Pons (tissue), 1 donor: ENCODE measurements at places on chromosomes 16 and 17.

GRCh38 chr17:7912927-7913524 is 3.1 kb downstream of the RNF227 start:
- peak; percentile 86 for DNase-seq

DNA sequence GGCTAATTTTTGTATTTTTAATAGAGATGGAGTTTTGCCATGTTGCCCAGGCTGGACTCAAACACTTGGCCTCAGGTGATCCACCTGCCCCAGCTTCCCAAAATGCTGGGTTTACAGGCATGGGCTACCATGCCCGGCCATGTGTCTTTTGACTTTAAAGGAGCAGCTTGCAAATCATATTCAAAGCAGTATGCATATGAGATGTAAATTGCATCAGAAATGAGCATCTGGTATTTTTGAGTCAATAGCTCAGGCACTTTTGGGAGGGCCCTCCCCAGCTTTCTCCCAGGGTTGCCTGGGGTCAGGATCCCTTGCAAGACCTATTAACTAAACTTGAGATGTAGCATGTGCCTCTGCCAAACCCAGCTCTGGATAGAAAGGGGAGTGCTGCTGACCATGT is 21.5 kb downstream of the EPOP start:
- DNase-seq, result no peak

DNA sequence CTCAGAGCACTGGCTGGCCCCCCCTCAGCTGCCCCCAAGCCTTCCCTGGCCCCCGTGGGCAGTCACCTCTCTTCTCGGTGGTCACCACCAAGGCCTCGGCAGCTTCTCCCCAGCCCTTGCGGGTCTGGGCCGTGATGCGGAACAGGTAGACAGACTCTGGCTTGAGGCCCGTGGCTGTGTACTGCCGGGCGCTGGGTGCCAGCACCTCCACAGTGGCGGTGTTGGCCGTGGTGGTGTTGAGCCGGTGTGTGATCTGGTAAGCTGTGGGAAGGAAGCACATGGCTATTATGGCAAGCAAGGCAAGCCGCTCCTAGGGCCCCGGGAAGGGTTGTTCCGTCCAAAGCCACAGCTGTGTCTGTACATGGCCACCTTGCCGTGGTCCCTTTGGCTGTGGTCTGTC is 78.4 kb upstream of the CDC42EP4 start:
- no peak for DNase-seq

DNA sequence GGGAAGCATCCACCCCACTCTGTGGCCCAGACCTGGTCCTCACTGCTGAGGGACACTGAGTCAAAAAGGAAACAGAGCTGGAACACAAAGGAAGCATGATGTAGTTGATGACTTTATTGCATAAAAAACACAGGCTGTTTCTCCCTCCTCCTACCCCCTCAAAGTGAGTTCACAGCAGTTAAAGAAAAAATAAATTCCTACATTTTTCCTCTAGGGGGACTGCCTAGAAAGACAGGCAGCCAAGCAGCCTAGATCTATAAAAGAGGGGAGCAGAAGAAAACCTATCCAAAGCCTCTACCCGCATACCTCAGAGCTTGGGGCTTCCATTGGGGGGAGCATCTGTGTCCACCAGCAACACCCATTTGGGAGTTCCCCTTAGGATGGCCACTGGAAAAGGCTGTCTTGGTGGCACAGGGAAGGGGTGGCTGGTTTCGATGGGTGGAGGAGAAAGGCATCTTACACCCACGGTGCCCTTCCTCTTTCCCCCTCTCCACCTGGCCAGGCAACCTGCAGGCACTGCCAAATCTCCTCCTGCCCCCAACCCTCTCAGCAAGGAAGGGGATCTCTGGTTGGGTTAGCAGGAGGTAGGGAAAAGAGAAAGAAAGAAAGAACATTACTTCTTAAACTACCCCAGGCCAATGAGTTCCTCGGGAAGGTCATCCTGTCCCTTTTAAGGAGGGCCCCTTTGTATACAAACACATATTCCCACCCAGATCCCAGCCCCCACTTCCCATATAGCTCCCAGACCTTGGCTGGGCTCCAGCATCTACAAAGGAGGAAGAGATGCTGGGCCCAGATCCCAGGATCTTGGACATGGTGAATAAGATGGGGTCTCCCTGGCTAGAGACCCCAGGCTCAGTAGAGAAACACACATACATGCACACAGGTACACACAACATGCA is 4.0 kb upstream of the SCRN2 start:
- no peak for DNase-seq

DNA sequence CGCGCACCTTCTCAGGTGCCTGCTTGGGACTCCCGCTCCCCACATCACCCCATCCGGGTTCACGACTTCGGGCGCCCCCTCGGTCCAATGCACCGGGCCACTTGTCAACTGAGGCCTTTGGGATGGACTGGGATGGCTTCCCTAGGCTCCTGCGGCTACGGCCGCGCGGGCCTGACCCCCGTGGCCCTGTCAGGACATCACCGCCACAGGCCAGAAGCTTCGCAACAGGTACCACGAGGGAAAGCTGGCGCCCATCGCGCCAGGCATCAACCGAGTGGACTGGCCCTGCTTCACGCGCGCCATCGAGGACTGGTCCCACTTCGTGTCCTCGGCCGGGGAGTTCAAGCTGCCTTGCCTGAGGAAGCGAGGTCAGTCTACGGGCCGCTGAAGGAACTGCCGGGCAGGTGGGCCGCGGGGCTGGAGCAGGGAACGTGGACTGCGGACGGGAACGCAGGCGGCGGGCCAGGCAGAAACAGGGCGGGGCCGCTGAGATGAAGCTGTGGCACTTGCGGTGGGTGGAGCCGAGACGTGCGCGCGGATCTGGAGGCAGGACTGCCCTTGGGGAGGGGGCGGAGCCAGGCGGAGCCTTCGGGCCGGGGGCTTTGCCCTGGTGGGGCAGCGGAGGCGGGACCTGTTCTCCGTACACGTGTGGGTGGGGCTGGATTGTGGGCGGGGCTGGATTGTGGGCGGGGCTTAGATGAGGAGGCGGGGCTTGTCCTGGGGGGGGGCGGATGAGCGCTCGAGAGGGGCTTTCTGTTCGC is 13.7 kb upstream of the CNGB1 start:
- DNase-seq, result no peak

- peak; percentile 94 for DNase-seq
Measured at GRCh38 chr16:56317998-56318826, 107.1 kb downstream of the AMFR start.

DNA sequence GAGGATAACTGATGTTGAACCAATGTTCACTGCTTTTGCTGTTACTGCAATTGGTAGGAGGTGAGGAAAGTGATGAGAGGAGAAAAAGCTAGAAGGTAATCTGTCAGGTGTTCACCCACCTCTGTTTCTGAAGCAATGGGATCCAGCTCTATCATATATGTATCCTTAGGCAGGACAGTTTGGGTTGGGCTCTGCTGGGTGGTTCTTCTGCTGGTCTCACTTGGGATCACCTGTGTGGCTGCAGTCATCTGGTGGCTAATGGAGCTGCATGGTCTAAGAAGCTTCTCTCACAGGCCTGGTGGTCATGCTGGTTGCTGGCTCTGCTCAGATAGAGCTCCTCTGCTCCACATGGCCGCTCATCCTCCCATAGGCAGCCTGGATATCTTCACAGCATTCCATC is 40.2 kb upstream of the ZCCHC14 start:
- no peak for DNase-seq

DNA sequence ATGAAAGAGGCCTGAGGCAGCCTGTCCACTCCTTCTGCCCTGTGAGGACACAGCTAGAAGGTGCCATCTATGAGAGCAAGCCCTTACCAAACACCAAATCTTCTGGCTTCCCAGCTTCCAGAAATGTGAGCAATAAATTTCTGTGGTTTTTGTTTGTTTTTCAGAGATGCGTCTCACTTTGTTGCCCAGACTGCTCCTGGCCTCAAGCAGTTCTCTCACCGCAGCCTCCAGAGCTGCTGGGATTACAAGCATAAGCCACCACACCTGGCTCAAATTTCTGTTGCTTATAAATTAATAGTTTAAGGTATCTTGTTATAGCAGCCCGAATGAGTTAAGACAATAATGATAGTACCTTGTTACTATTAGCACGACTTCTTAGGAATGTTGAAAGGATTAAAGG is 12.5 kb upstream of the SLC16A11 start:
- no peak for DNase-seq

DNA sequence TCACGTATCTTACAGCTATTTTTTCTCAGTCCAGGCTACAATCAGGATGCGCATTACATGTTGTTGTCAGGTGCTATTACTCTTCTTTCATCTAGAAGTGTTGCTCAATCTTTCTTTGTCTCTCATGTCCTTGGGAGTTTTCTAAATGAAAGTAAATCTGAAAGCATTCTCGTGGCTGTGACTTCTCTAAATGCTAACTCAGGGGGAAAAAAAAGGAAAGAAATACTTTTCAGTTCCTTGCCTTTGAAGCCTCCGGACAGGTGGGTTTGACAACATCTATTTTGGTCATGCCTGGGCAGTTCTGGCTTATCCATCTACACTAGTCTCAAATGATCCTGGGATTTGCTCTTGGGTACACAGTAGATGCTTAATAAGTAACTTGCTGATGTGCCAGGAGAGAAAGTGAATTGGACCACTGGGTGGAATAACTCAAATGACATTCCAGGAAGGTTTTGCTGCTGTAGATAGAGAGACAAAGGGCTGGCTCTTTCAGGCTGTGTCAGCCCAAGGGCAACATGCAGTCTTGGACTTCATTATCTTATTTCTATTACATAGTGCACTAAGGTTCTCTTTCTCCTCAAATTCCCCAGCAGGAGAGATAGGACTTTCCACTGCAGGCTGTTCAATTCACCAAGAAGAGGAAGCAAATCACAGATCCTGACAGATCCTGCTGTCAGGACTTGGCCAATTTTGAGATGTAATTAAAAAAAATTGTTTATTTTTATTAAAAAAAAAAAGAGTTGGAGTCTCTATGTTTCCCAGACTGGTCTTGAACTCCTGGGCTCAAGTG is 63.6 kb upstream of the NFAT5 start:
- peak; percentile 27 for DNase-seq

DNA sequence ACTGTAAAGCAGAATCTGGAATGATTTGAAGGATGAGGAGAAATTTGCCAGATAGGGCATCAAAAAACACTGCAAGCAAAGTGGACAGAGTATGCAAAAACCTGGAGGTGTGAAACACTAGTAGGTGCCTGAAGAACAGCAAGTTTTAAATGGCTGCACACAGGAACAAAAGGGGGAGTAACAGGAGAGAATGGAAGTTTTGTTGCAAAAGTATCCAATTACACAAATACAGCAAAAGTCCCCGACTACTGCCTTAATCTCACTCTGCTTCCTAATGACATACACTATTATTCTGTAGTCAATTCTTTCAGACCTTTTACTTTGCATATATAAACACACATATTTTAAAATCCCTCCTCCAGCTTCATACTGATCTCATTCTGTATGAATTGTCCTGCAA is 1.5 kb downstream of the HEATR6 start:
- DNase-seq, result no peak

GRCh38 chr17:59761385-59762048 is 54.1 kb downstream of the VMP1 start:
- DNase-seq, result no peak

DNA sequence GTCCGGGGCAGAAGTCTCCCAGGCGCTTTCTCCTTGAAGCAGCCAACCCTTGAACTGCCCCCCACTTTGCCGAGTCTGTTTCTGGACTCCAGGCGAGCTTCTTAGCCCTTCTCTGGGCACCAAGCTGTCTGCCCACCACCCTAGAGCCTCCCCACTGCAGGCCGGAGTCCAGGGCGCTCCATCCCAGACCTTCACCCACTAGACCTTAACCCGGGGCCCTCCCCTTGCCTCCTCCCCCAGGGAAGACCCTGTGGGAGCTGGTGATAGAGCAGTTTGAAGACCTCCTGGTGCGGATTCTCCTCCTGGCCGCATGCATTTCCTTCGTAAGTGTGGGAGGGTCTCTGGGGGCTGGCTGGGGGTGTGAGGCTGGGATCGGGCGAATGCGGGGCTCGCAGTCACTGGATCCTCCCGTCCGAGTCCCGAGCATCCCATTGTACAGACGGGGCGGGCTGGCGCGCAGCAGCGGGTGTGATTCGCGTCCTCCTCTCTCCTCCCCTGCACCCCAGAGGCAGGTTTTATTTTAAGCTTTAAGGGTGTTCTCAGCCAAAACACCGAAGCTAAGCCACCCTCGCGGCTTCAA is 1.1 kb downstream of the ATP2A1 start:
- DNase-seq, result no peak

GRCh38 chr17:19399750-19400450 is 11.1 kb upstream of the RNF112 start:
- DNase-seq, result no peak

GRCh38 chr17:45680360-45680759 is 103.8 kb upstream of the CRHR1 start:
- no peak for DNase-seq

DNA sequence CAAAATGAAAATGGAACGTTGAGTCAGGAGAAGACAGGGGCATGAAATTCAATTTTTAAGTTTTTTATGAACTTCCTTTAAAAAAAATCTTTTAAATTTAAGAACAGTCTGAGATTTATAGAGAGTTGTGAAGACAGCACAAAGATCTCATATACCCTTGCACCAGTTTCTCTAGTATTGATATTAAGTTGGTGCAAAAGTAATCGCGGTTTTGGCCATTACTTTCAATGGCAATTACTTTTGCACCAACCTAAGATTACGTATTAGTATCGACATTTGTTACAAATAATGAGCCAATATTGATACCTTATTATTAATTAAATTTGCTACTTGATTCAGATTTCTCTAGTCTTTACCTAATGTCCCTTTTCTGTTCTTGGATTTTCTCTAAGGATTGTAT is 684.4 kb upstream of the CDH8 start:
- DNase-seq, result no peak

DNA sequence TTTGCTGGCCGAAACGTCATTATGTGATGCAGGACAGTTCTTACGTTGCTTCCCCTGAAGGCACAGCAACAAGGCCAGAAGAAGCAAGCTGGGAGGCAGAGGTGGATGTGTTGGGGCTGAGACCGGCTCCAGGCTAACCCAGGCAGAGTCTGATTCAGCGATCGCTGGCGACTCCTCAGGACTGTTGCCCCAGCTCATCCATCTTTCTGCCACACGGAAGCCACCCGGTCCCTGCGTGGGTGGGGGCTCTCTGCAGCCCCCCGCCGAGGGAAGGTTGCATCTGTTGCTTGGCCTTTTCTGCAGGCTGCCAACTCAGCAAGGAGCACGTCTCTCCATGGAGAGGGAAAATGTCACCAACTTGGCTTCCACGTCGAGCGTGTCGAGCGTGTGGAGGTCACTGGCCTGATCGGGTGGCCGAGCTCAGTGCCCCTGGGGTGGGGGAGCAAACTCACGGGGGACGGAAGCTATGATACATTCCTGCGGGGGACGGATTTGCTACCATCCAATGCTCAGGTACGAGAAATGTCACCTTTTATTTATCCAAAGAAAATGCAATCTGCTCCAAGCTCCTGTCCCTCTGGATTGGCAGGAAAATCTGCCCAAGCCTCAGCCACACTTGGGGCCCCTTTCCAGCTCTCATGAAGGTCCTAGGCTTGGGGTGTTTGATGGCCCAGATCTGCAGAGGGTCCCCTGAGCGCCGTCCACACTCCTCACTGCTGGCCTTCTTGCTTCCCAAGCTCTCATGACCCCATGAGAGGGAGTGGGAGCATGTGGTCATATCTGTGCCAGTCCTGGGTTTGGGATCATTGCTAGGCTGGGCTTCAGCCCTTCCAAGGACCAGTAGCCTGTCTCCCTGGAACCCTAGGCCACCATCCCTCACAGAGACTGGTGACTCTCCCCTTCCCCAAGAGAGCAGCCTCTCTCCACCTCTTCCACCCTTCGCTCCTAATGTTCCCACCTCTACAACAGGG is 69.4 kb downstream of the RPH3AL start:
- DNase-seq, result no peak

- no peak for DNase-seq
Measured at GRCh38 chr17:71398800-71399219, 722.0 kb upstream of the SOX9 start.

GRCh38 chr17:59804901-59805465 is 87.8 kb downstream of the TUBD1 start:
- peak; percentile 48 for DNase-seq
